ENCODE measurements at places on chromosomes 12 and 14.

GRCh38 chr12:129083121-129083840, 230.0 kb downstream of the GLT1D1 start:
- no peak for DNase-seq

- no peak for DNase-seq
These were observed 74.5 kb downstream of the KCNK10 start for GRCh38 chr14:88248606-88249005.

GRCh38 chr12:111022386-111022785, 102.0 kb upstream of the MYL2 start:
- no peak for DNase-seq

DNA sequence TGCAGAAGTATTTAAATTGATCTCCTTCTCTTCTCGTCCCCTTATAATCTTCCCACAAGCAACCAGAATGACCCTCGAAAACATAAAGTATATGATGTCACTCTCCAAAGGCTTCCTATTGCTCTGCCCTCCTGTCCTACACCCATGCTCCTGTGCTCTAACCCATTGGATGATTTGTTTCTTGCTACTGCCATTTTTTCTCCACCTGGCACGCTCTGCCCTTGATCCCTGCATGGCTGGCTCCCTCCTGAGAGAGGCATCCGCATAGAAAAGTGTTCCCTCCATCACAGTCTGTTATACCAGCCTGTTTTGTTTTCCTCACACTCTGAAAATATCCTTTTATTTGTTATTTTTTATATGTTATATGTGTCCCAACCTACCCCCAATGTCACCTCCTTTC, 19.8 kb downstream of the MYRFL start:
- DNase-seq: no peak

- no peak for DNase-seq
These were observed 37.9 kb downstream of the KICS2 start for GRCh38 chr12:64184216-64184615.

- no peak for DNase-seq
These were observed 46.1 kb upstream of the PTPRO start for GRCh38 chr12:15276088-15276698.

DNA sequence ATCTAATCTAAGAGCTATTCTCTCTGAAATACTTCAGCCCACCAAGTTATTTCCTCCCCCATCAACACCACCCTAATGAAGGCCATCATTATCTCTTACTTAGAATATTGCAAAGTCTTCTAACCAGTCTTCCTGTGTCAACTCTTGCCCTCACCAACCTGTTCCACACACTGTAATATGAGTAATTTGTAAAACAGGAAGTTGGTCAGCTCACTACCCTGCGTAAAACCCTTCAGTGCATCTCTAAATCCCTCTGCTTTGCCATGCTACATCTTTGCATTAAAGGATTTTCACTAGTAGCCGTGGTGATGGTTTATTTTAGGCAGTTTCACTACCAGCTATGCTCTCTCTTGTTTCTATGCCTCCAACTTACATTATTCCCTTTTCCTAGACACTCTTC, 70.0 kb downstream of the KIF21A start:
- no peak for DNase-seq

GRCh38 chr14:103653805-103654204, 24.8 kb downstream of the KLC1 start:
- no peak for DNase-seq

DNA sequence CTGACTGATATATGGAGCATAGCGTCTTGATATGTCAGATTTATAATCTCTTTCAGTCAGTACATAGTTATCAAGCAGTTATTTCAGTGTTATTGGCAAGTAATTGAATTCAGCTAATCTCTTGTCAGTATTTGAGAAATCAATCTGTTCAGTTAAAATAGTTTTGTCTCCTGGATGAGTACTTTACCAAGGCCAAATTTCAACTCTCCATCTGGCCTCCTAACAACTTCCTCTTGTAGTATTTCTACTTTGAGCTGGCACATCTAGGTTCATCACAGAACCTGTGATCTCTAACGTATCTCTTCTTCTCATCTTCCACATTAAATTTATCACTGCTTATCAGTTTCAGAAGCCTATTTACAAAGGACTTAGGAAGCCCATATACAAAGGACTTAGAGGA, 690.5 kb downstream of the C12orf50 start:
- no peak for DNase-seq

- no peak for DNase-seq
These were observed 23.4 kb upstream of the NR2C1 start for GRCh38 chr12:95096852-95097251.

- DNase-seq: no peak
These were observed 210.1 kb downstream of the SLC41A2 start for GRCh38 chr12:104747955-104748354.

Measured in stimulated activated CD4-positive, alpha-beta T cell treated with anti-CD3 and anti-CD28 coated beads, Interleukin-2, amount 100 ng/mL, for 48 hours (primary cell).